ENCODE measurements at places on chromosomes 16 and 17. TPM values are rescaled to one million over a fixed set of nuclear protein-coding genes. Genes with fewer than 3 reads are reported as not detected.

Gene ANKFN1
- total RNA-seq = not detected

Gene GJD3
- not detected for total RNA-seq

DNA sequence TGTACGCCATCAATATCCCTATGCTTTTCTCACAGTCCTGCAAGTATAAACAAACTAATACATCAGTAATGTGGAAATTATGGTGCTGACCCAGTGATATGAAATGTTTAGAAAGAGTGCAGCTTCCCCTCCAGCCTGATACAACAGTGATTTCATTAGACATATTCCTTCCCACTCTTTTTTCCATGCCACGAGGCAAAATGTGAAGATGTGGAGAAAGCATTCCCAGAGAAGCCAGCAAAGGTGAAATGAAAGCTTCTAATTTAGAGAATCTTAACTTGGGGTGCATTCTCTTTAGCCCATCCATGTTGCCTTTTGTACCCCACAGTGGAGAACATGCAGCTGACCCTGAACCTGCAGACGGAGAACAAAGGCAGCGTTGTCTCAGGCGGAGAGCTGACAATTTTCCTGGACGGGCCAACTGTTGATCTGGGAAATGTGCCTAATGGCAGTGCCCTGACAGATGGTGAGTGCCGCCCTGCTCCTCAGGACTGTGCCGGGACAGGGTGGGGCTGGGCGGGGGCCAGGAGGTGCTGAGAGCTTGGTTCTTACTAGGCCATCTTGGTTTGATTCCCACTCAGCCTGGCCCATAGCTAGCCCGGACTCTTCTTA is 77.8 kb downstream of the WWP2 start:
- DNase-seq = no peak

- no peak for DNase-seq
Observed at GRCh38 chr17:59802160-59802559, 90.6 kb downstream of the TUBD1 start.

DNA sequence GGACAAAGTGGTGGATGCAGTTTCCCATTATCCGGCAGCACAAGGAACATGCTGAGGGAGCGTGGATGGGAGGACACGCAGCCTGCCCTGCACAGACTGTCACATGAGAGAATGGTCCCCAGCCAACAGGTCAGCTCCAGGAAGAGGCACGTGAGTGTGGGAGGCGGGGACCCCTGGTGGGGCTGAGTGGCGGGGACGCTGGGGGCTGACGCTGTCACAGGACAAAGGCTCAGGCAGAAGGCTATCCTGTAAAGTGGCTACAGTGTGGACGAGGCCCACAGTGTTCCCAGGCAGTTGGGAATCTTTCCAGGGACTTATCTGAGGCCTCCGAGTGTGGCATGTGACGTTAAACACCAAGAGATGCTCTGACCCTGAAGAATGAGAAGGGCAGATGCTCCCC is 30.4 kb downstream of the MBTPS1 start:
- no peak for DNase-seq

DNA sequence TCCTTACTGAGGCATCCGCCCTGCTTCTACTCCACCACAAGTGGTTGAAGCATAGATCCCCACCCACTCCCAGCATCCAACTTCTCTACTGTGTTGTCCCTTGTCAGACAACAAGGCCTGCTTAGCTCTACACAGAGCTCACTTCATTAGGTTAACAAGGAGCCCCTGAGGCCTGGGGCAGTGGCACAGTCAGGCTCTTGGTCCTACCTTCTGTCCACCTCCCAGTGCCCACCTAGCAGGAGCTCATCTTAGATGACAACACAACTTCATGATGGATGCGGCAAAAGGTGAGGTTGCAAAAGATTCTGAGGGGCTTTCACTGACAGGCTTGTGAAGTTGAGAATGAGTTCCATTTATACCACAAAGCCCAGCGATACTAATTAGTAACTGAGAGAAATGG is 432.0 kb upstream of the CDH5 start:
- DNase-seq = no peak

- no peak for DNase-seq
Observed at GRCh38 chr17:22441776-22442175, 749.5 kb downstream of the KCNJ18 start.

DNA sequence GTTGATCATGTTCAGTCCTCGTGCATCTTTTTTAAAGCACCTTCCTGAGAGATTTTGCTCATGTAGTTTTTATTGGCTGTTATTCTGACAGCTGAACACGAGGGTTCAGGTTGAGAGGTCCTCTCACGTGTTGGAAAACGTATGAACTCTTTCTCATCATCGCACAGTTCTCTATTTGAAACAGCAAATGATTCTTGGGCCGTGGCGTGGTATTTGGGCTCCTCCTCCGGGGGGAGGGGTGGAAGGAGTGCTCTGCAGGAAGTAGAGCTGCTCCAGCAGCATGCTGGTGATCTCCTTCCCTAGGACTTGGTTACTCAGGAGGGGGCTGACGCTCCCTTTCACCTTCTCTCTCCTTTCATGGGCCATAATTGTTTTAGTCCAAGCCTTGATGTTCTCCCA is 70.4 kb downstream of the KSR1 start:
- DNase-seq = no peak

- DNase-seq = no peak
Observed at GRCh38 chr17:42683407-42684034, 1.2 kb downstream of the CNTNAP1 start.

Gene WIPI1
- total RNA-seq = 2.0 TPM
